ENCODE measurements at places on chromosomes 2 and 18.

DNA sequence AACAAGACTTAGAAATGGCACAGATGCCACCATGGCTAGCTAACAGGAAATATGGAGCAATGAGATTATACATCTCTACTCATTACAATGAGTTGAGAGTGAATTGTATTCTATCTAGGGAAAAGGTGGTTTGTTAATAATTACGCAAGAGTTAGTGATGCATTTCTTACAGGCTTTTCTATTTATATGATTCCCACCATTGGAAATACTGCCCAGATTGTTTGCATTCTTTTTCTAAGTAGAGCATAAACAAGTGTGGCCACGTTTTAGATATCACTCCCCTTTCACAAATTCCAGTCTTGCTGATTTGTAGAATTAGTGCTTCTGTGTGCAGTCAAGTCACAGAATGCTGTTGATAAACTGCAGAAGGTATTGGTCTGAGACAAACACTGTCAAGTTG lies 56.6 kb downstream of the ZNF804A start:
- DNase-seq, result no peak

- DNase-seq, result no peak
These were observed 30.3 kb downstream of the KIF1A start for GRCh38 chr2:240789501-240790369.

GRCh38 chr18:13007248-13007560 lies 16.0 kb downstream of the CEP192 start:
- no peak for DNase-seq

- DNase-seq, result no peak
These were observed 44.4 kb downstream of the TFPI start for GRCh38 chr2:187509667-187510417.

DNA sequence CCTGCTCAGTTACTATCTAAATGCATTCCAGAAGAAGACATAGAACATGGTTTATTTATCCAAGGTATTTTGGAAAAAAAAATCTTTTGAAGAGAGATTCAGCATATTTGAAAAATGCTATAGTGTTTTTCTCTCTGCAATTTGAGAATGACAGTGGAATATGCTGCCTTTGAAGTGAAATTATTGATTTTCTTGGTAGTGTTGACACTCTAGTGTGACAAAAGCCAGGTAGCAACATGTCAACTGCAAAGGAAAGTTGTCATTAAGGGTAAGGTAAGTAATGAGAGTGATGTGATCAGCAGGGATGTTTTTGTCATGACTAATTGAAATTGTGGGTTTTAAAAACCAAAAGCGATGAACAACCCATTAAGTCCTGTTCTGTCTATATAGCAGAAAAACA lies 1387.1 kb upstream of the TMEFF2 start:
- no peak for DNase-seq

GRCh38 chr2:222561817-222562645 lies 93.9 kb downstream of the FARSB start:
- DNase-seq, result no peak

DNA sequence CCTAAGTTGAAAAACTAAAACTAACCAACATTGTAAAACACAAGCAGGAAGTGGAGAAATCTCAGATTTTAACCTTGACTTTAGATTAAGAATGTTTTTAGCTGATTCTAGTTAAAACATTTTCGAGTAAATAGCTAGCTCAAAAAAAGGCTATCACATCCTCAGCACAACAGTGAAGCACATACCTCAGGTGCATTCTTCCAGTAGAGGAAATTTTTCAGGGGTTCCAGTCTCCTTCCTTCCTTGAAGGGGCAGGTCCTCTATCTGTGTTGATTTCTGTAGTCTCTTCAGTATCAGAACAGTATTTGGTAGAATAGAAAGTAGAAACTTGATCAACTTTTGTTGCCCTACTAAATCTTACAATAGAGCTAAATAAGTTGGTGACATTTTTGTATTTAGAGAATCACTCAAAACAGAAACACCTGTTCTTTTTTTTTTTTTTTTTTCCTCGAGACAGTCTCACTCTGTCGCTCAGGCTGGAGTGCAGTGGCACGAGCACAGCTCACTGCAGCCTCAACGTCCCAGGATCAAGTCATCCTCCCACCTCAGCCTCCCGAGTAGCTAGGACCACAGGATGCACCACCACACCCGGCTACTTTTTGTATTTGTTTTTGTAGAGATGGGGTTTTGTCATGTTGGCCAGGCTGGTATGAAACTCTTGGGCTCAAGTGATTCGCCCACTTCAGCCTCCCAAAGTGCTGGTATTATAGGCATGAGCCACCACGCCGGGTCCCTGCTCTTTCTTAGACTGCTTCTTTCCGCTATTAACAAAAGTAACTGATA lies 6.9 kb upstream of the GPR155 start:
- no peak for DNase-seq

- DNase-seq, result no peak
These were observed 1085.6 kb downstream of the SOCS6 start for GRCh38 chr18:71374294-71375000.

GRCh38 chr2:109419171-109419756 lies 194.5 kb downstream of the SEPTIN10 start:
- DNase-seq, result no peak

DNA sequence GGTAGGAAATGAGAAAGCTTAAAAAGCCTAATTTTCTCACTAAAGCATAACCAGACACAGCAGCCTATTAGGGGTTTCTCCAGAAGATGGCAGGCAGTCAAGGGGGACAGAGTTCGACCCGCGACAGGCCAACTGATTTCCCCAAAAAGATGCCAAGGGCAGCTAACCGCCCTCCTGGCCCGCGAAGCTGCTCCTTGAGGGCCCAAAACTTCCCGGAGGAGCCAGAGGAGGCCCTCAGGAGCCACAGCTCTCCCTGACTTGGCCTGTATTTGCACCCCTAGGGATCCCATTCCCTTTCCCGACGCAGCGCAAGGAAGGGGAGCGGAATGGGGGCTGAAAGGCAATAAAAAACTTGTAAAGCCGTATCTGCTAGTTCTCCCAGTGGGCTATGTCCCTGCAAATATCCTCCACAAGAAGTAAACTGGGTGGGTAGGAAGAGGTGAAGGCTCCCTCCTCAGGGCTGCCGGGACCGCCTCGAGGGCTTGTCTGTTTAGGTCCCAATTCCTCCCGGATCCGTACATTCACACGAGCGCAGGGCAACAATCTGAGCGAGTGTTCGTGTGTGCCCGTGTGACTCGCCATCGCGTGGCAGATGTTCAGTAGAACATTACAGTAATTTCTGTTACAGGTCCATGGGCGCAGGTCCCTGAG lies 756 bp upstream of the NAGK start:
- peak; percentile 27 for DNase-seq

- DNase-seq, result no peak
These were observed at the start of gene C1QL2 for GRCh38 chr2:119158563-119159347. TSS of gene C1QL2 (minus strand) at chr2:119158751. CDS start at chr2:119158269, 482 bp downstream.

Measured in right renal cortex interstitium (tissue), 3 donors.